ENCODE measurements at places on chromosomes 16 and 17.

DNA sequence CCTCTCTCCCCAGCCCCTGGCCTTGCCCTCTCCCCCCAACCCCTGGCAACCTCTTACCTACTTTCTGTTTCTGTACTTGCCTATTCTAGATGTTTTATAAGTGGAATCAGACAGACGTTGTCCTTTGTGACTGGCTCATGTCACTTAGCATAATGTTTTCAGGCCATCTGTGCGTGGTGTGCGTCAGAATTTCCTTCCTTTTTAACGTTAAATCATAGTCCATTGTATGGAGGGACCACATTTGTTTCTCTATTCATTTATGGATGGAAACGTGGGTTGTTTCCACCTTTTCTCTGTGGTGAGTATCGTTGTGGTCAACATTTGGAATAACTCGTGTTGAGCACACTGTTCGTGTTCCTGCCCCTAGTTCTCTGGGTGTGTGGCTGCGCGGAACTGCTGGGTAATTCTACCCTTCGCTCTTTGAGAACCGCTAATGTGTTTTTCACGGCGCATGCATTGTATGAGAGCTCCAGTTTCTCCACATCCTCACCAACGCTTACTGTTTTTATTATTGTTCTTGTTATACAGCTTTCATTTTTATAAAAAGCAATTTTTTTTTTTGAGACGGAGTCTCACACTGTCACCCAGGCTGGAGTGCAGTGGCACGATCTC, 26.3 kb downstream of the ACTG1 start:
- DNase-seq: no peak

DNA sequence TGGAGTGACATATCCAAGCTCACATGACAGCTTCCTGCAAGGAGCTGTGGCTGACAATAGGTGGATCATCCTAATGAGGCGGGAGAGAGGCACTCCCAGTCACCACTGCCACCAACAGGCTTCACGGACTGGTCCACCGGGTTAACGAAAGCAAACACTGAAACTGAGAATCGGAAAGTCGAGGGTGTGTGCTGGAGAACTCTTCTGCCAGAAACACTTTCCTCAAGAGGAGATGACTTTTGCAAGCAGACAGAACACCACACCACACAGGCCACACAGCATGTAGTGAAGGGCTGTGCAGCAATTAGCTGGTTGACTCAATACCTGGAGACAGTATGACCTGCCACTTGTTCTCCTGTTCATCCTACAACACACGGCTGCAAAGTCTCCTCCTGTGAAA, 53.0 kb upstream of the DNAJA2 start:
- DNase-seq: no peak

DNA sequence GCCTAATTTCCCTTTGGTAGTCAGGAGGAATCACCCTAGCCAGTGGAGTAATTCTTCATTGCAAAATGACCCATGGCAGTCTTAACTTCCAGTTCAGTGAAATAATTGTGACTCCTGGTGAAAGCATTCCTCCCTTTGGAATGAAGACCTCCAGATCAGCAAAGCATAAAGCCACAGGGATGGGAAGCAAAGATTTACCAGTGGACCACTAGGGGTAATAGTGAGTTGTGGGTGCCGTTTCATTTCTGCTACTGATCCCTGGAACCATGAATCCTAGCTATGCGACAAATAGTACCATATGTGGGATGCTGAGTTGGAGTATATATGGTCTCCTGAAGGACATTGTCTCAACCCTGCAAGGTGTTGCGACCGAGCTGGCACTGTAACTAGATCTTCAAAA, 13.7 kb downstream of the DYNLL2 start:
- DNase-seq: no peak

DNA sequence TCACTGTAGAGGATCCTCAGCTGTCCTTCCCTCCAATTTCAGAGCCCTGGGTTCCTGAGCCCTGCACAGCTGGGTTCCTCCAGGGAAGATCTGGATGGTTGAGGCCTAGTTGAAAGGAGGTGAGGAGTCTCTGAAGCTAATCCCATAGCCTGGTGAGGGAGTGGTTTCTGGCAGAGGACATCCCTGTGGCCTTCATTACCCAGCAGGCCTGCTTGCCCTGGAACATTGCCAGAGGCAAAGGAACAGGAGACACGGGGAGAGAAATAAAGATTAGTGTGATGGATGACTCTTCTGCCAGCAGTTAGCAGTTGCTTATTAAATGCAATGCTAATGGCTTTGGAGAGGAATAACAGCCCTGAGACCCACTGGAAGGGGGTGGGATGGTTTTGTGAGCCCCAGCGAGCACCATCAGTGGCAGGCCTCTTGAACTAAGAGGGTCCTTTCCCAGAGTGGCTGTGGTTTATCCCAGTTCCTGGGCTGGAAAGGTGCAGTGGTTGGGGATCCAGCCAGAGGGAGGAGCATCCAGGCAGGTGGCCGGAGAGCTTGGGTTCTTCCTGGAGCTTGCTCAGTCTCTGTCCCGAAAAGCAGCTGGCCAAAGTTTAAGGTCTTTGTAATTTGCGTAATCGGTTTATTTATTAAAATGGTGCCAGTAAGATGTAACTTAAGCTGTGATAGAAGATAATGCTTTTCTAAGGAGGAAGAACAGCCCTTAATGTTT, 209.7 kb downstream of the CCDC182 start:
- no peak for DNase-seq

GRCh38 chr17:73941919-73942530, 261.5 kb upstream of the RPL38 start:
- no peak for DNase-seq

All from Panc1 (cell line).